ENCODE measurements at places on chromosomes 13 and 19.

DNA sequence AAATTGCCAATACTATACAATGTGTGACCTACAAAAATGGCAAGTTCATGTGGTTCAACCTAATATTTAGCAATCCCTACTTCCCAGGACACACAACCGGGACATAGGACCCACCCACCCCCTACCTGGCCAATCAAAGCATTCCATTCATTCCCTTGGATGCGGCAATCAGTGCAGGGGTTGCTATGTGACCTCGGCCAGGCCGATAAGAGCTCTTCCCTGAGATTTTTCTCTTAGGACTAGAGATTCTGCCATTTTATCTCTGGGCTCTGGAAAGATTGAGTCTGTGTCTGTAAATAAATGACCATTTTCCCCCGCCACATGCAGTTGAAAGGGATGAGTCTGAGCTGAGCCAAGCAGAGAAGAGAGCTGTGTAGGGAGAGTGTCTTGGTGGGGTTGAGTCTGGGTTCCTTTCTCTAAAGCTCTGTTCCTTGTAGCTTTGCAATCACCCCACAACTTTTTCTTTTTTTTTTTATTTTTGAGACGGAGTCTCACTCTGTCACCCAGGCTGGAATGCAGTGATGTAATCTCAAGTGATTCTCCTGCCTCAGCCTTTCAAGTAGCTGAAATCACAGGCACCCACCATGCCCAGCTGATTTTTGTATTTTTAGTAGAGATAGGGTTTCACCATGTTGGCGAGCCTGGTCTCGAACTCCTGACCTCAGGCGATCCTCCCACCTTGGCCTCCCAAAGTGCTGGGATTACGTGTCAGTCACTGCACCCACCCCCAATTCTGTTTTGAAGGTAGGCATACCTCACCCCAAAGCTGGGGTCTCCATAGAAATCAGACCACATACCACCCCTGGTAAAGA lies 7.4 kb downstream of the IFNL1 start:
- DNase-seq, result no peak

GRCh38 chr13:98398581-98398980 lies 178.3 kb downstream of the STK24 start:
- DNase-seq, result no peak

DNA sequence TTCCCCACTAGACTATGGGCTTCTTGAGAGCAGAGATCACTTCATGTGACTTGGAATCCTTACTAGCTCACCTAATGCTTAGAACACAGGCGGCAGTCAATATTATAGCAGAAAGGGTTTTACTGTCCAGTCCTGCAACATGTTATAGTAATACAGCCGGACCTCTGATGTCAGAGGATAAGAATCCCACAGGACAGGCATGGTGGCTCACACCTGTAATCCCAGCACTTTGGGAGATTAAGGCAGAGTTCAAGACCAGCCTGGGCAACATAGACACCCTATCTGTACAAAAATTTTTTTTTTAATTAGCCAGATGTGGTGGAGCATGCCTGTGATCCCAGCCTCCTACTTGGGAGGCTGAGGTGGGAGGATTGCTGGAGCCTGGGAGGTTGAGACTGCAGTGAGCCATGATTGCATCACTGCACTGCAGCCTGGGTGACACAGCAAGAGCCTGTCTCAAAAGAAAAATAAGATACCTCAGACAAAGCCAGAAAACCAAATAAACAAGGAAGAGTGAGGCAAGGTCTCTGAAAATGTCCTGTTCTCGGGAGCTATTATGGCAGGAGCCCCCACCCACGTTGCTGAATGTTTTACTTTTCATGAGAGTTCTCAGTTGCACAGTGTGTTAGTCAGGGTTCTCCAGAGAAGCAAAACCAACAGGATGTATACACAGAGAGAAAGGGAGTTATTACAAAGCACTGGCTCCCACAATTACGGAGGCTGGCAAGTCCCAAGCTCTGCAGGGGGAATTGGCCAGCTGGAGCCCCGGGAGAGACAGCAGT lies 100.8 kb downstream of the UBL3 start:
- peak; percentile 70 for DNase-seq

- DNase-seq, result no peak
These were observed 5.5 kb downstream of the UPK1A start for GRCh38 chr19:35671818-35672217.

GRCh38 chr13:73074014-73074413 lies 15.2 kb downstream of the KLF5 start:
- DNase-seq, result no peak

DNA sequence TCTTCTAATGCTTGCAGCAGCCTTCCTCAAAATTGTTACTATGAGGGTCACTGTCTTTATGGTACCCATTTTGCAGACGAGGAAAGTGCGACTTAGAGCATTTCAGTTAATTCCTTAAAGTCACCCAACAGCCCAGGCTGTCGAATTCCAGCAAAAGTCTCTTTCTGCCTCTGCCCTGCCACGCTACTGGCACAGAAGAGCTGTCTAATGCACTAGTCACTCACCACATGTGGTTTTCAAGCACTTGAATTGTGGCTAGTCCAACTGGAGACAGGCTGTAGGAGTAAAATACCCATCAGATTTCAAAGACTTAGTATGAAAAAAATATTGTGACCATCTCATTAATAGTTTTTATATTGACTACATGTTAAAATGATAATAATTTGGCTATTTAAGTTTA lies 1.7 kb downstream of the FPR1 start:
- DNase-seq, result no peak

DNA sequence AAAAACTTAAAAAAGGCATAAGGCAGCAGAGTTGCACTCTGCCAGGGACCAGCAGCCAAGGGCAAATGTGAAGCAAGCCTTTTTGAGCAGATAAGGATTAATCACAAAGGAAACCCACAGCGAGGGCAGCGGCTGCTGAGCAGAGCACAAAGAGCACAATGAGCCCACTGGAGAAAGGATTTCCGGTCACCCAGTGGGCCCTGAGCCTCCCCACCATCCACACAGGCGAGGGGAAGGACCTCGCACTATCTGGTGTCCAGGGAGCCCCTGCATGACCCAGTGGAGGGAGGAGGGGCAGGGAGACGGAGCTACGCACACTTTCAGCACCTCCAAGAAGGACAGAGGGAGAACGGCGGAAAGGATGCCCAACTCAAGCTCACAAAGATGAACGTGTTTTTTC lies 40.0 kb downstream of the COL4A1 start:
- DNase-seq, result no peak

GRCh38 chr19:3880471-3881271 lies at the start of gene ATCAY:
Gene ATCAY (plus strand): TSS chr19:3880685. CDS start chr19:3885768, 5,083 bp downstream.
- DNase-seq, result peak; percentile 98

DNA sequence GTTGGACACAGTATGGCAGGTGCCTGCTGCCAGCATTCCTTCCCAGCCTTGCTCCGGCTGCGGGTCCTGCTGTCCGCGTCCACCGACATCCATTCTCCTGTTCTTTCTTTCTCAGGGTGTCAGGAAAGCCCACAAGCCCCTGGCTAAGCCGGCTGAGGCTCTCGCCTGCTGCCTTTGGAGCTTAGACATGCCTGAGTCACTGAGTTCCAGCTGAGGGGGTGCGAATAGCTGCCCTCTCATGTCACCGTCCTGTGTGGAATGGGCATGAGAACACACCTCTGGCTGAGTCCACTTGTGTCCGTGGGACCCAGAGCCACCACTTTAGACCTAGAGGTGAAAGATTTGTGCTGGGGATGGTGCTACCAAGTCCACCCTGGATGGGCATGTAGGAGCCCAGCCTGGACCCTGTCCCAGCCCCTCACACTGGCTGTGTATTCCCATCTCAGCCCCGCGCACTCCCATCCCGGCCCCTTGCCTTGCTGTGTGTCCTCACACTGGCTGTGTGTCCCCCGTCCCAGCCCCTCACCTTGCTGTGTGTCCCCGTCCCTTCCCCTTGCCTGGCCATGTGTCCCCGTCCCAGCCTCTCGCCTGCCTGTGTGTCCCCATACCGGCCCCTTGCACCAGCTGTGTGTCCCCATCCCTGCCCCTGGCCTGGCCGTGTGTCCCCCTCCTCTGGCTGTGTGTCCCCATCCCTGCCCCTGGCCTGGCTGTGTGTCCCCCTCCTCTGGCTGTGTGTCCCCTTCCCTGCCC lies 24.6 kb upstream of the IRS2 start:
- DNase-seq, result no peak

GRCh38 chr13:73189776-73190175 lies 131.0 kb downstream of the KLF5 start:
- DNase-seq, result no peak

- no peak for DNase-seq
These were observed 57.3 kb upstream of the CEACAM8 start for GRCh38 chr19:42652021-42652420.

DNA sequence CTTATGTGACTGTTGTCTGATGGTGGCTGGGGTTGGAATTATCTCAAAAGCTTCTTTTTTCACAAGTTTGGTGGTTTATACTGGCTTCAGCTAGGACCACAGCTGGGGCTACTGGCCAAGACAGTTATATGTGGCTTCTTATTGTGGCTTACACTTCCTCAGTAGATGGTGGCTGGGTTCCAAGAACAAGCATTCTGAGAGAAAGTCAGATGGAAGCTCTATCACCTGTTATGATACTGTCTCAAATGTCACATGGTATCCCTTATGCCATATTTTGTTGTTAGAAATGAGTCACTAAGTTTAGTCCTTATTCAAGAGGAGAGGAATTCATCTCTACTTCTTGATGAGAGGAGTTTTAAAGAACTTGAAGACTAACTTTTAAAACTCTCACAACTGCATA lies 41.6 kb downstream of the NDFIP2 start:
- DNase-seq, result no peak

DNA sequence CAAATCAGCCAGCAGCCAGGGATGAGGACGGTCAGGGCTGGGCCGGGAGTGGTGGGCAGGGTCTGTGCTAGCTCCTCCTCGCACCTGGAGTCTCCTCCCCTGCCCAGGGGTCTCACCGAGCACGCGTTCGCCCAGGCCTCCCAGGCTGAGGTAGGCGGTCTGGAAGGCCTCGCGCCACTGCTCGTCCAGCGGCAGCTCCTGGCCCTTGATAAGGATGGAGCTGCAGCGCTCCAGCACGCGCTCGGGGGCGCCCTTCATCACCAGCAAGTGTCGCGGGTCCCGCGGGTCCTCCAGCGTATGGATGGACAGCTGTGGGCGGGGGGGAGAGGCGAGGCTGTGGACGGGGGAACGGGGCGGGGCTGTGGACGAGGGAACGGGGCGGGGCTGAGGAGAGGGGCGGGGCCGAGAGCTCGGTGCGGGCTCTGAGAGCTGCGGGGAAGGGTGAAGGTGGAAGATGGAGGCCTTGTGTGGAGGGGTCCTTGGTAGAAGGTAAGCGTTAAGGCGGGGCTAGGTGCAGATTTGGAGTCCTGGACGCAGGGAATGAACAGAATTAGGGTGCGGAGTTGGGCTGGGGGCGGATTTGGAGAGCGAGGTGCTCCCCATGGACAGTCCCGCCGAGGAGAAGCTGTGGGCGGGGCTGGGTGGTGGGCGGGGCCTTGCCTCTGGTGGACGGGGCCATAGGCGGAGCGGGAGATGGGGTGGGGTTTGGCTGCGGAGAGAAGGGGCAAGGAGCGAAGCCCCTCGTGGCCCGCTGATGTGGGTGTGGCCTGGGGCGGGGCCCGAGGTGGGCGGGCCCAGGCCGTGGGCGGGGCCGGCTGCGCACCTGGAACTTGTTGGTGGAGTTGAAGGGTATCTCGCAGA lies 5.7 kb downstream of the ATP4A start:
- DNase-seq, result peak; percentile 40

DNA sequence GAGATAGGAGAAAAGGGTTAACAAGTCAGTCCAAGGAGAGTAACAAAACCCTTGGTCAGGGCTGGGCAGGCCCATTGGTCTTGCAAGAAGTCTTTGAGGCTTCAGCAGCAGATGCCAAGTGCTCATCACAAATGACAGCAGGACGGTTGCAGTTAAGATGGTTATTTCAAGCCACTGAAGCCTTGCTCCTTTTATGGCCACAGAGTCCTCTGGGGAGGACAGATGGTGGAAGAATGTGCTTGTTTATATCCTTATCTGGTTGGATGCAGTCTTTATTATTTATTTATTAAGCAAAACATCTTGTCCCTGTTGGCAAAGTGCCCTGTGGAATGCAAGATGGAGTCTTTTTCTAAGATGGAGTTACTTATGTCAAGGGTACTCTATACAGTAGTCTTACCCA lies 19.2 kb upstream of the ZNF331 start:
- DNase-seq, result no peak

DNA sequence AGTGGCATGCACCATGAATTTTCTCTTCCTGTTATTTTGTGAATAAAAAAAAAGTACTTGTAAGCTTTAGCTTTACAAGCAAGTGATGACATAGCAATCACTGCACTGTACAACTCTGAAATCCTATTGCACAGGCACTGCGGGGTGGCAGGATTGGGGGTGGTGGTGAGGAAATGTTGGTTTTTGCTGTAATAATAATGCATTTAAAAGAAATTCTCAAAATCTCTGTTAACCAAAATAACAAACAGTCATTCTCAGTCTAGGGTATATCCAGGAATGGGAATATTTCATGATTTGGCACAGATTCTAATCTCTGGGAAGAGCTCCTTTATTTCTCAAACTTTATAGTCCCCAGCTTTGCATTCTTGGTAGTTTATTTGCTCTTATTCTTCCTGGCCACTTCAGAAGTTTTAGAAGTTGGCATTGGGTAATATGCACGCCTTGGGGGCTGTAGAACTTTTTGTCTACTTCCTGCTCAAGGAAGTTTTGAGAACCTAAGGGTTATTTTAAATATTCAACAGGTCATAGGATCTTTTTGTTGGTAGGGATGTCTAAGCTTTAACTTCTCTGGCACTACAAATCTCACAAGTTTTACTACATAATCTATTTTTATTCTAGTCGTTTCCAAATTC lies 353.0 kb upstream of the KLF12 start:
- no peak for DNase-seq

DNA sequence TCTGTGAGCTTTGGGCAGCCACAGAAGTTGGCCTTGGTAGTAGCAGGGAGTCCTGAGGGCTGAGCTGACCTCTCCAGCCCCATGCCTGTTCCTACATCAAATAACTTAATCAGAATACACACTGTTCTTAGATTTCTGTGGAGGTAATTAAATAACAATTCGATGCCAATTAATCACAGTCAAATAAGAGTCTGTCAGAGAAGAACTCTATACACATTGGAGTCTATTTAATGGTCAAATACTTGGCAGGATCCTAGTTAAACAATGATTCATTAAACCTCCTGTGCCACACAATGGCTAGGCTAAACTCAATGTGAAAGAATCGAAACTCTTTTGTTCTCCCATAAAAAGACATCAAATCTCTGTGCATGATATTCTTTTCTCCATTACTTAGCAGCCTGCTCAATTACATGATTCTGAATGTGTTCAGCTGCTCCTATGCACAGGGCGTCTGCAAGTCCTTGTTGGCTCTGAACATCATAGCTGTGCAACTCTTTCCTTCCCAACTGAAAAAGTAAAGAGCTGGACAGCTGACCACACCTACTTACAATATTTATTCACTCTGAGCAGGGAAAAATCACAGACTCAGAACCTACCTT lies 173.1 kb downstream of the ABCC4 start:
- no peak for DNase-seq

- no peak for DNase-seq
These were observed 20.3 kb downstream of the ZC3H4 start for GRCh38 chr19:47093254-47093653.

GRCh38 chr19:56071151-56071550 lies 49.9 kb downstream of the ZNF787 start:
- DNase-seq, result no peak

GRCh38 chr19:8457209-8457608 lies 12.4 kb downstream of the HNRNPM start:
- no peak for DNase-seq

GRCh38 chr19:1265615-1266128 lies 3.5 kb upstream of the CIRBP start:
- no peak for DNase-seq

Measured in spinal cord (tissue), 10 donors.